Iris pigment epithelial cell (primary cell): ENCODE measurements at places on chromosomes 13 and 19.

DNA sequence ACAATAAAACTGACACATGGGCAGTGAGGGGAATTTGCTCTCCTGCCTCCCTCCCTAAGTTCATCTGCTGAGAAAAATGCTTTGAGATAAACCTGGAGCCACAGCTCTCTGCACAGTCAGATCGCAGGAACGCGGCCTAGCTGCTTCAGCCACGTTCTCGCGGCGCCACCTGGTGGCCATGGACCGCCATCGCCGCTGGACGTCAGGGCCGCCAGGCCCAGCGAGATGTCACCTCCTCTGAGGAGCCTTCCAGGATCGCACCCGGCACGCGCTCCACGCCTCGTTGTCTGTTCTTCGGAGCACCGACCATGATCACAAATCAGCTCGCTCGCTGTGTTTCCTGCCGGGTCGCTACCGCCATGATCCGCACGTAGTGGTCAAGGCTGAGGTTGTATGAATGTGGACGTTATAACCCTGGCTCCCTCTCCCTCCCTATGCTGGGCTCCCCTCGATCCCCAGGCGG lies 20.6 kb upstream of the USP29 start:
- peak; percentile 60 for DNase-seq

DNA sequence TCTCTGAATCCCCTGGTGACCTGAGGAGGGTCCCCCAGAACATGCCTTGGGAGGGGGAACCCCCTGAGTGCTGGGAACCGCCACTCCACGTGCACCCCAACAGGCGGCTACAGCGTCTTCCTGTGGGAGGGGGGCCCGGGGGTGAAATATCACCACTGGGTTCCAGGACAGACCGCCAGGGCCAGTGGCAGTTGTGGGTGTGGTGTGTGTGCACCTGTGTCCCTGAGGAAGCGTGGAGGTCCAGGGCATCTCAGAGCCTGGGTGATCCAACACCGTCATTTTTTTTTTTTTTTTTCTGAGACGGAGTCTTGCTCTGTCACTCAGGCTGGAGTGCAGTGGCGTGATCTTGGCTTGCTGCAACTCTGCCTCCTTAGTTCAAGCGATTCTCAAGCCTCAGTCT lies 4.2 kb downstream of the ADGRE5 start:
- no peak for DNase-seq

DNA sequence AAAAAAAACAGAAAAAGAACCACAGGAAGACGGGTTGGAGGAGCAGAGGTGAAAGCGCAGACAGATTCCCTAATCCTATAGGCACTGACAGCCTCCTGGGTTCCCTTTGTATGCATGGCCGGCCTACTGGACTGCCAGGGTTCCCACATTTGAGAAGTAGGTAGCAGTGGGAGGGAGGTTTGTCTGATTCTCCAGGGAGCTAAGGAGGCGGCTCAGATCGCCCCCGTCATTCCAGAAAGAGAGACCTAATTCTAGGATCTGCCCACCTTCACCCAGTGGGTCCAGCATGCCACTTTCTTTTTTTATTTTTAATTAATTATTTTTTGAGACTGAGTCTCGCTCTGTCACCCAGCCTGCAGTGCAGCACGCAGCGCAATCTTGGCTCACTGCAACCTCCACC lies 9.7 kb upstream of the CCL25 start:
- no peak for DNase-seq

DNA sequence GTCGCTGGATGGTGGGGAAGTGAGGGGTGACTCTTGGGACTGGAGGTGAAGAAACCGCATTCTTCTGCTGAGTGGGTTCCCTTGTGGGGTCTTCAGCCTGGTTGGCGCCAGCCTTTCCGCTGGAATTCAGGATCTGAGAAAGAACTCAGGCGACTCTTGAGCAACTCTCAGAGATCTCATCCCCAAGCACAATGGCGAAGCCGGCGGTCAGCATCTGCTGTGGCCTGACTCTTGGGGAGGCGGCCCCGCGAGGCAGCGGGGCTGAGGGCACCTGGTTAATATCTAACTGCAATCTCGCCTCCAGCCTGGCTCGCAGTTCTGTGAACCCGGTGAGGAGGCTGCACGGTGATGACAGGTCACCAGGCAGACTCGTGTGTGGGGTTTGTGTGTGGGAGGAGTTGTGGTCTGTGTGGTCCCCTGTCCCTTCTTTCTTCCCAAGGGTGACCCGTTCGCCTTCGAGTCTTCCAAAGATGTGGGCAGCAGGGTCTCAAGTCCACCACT lies 883 bp downstream of the ZNF441 start:
- peak; percentile 34 for DNase-seq

- no peak for DNase-seq
Measured at GRCh38 chr13:28387740-28388501, 107.0 kb downstream of the FLT1 start.

GRCh38 chr13:41496420-41497234 lies 39.3 kb downstream of the RGCC start:
- DNase-seq = peak; percentile 87
